ENCODE measurements at places on chromosomes 1 and 21. TPM values are rescaled to one million over a fixed set of nuclear protein-coding genes. Genes with fewer than 3 reads are reported as not detected.

Gene COL11A1
- polyA plus RNA-seq = not detected

DNA sequence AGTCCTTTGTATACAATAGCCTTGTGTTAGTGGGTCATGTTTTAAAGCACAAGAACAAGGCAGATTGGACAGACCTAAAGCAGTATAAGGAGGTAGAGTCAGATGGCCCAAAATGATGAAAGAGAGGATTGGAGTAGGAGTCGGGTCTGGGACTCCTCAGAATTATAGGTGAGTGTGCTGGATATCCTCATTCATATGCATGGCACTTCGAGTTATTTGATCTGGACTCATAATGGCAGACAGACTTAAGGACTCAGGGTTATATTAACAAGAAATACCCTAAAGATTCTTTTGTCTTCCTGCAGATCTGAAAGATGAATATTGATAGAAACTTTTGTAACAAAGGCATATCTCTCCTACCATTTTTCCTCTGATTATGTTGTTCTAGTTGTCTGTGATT is 92.7 kb downstream of the GABPA start:
- no peak for DNase-seq

- no peak for DNase-seq
Measured at GRCh38 chr1:34409689-34410229, 233.1 kb downstream of the C1orf94 start.

- no peak for DNase-seq
Measured at GRCh38 chr1:1171546-1172340, 1.9 kb upstream of the TTLL10 start.

Gene UMODL1
- 0.23 TPM for polyA plus RNA-seq

Gene OPN3
- polyA plus RNA-seq = 20.0 TPM

DNA sequence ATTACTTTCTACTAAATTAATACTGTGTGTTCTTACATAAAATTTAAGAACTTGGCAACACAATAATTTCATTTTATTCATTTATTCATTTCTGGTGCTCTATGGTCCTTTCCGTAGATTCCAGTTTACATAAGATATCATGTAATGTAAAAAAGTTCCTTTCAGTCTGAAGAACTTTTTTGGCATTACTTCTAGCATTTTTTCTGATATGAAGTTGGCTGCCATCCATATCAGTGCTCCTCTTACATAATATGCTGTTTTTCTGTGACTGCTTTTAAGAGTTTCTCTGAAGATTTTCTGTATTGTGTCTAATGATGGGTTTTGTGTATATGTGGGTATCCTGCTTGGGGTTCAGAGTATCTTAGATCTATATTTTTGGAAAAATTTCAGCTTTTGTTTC is 34.8 kb downstream of the LIN9 start:
- no peak for DNase-seq

Gene HSF2BP
- 0.39 TPM for polyA plus RNA-seq

Gene ZC3H12A
- polyA plus RNA-seq = 14.4 TPM

GRCh38 chr1:5707566-5708345 is 284.5 kb downstream of the NPHP4 start:
- DNase-seq = peak; percentile 22

- DNase-seq = peak; percentile 72
Measured at GRCh38 chr1:235329139-235329902, 951 bp downstream of the GGPS1 start.

Gene CSF1
- 15.0 TPM for polyA plus RNA-seq

DNA sequence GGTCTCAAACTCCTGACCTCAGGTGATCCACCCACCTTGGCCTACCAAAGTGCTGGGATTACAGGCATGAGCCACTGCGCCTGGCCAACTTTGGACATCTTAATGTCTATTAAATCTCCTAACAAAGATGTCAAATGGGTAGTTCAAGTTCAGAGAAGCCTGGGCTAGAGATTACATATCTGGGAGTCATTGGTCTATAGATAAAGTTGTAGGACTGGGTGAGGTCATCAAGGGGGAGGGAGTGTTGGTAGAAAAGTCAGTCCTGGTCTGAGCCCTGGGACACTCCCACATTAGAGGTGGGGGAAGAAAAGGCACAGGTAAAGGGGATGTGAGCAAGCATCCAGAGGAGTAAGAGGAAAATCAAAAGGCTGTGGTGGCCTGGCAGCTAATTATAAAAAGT is 6.6 kb downstream of the UBIAD1 start:
- DNase-seq = no peak

- no peak for DNase-seq
Measured at GRCh38 chr1:20837554-20838192, 50.6 kb upstream of the HP1BP3 start.

DNA sequence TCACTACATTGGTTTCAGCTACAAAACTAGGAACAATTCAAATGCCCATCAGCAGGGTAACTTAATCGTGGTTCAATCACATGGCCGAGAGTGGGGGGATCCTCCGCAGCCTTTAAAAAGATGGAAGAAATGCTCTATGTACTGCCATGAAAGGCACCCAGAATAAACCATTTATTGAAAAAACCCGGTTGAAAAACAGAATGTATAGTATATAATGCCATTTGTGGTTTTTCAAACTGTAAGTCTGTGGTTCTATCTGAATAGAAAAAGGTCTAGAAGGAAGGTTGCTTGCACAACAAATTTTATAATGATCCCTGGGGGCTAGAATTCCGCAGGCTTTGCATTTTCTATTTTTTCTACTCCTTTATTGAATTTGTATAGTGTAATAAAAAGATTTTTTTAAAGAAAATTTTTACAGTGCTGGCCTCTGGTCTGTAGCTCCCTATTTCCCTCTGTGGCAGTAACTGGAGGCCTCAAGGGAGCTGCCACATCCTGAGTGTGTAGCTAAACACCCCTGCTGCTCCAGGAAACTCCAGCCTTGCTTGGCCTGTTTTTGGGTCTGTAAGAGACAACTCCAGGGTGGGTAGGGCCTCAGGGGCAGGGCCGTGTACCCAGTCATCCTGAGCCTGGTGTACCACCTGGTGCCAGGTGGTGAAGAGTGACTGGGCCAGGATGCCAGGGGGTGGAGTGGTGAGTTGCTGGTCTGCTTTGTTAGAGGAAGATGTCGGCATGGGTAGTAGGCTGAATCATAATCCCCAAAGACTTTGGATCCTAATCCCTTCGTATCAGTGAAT is 51.5 kb upstream of the EPS8L3 start:
- no peak for DNase-seq

Gene RSPO1
- 0.92 TPM for polyA plus RNA-seq

Data from sigmoid colon (tissue), 7 donors.